ENCODE measurements at places on chromosomes 4 and X. TPM values are rescaled to one million over a fixed set of nuclear protein-coding genes. Genes with fewer than 3 reads are reported as not detected.

Gene DRD5
- total RNA-seq = not detected

Gene FAM236A
- not detected for total RNA-seq

GRCh38 chrX:38347136-38347535 lies 5.3 kb upstream of the OTC start:
- no peaks in the 10 kb centered on the region for H3K27me3 ChIP-seq
- H3K4me3 ChIP-seq = no peak overlapping the region
- no peak for DNase-seq
- no peak overlapping the region for H3K27ac ChIP-seq
- no peaks in the 10 kb centered on the region for H3K36me3 ChIP-seq

DNA sequence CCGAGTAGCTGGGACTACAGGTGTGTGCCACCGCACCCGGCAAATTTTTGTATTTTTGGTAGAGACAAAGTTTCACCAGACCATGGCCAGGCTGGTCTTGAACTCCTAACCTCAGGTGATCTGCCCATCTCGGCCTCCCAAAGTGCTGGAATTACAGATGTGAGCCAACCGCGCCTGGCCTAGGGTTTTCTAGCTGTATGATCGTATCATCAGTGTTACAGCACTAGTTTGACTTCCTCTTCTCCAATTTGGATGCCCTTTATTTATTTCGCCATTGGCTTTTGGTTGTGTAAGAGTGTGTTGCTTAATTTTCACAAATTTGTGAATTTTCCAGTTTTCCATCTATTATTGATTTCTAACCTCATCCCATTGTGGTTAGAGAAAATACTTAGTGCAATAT lies 5.2 kb downstream of the TKTL1 start:
- no peak overlapping the region for H3K27ac ChIP-seq
- no peak overlapping the region for H3K4me3 ChIP-seq
- no peaks in the 10 kb centered on the region for H3K27me3 ChIP-seq
- H3K36me3 ChIP-seq = no peaks in the 10 kb centered on the region
